Suprapubic skin (tissue), 4 donors: ENCODE measurements at places on chromosomes 3 and 15. TPM values are rescaled to one million over a fixed set of nuclear protein-coding genes. Genes with fewer than 3 reads are reported as not detected.
A peak's percentile ranks its signal among the peaks of the same experiment; 100 is the strongest.

DNA sequence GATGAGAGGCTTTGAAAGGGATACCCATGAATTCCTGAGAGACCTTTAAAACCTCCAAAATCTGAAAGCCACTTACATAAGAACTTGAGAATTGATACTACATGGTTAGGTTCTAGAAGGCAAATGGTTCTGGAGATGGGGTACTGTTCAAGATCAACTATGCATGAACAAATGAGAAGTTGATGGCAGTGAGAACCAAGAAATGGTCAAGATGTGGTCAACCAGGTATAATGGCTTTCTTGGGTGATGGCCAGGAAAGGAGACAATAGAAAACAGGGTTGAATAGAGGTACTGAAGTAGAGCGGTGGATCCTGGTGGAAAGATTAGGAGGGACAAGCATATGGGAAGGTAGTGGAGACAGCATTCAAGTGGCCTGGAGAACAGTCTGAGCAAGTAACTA is 200.4 kb downstream of the RBMS3 start:
- no peak for DNase-seq

DNA sequence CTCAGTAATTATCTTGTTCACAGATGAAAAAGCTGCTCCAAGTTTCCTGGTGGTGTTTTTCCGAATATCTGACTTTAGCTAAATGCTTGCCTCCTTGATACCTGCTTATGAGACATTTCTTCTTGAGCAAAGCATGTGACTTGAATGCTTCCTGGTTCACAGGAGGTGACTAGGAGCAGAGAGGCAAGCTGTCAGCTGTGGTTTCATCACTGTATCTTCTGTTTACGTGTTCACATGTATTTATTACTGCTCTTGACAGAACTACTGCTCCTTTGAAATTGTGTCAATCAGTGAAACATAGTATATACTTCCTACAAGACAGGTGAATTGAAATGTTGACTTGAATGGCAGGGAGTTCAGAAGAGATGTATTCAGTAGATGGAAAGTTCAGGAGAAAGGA is 8.9 kb upstream of the SPPL2A start:
- DNase-seq: no peak

The COL8A1 gene
- total RNA-seq: 14.9 TPM

DNA sequence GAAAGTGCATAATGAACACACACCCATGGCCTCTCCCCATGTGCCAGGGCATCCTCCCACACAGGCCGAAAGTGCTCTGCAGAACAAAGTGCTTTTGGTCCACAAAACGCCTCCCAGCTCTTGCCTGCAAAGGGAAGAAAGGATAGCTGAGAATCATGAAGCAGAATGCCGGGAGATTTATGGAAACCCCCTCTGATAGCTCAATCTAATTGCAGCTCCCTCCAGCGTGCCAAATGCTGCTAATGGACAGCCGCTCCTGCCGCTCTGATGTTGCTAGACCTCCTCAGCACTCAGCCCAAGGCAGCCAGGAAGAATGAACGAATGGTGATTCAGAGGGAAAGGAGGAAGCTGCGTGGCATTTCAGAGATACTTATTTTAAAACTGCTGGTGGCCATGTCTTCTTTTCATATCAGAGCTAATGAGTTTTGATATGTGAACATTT is 145.3 kb downstream of the TJP1 start:
- DNase-seq: no peak

DNA sequence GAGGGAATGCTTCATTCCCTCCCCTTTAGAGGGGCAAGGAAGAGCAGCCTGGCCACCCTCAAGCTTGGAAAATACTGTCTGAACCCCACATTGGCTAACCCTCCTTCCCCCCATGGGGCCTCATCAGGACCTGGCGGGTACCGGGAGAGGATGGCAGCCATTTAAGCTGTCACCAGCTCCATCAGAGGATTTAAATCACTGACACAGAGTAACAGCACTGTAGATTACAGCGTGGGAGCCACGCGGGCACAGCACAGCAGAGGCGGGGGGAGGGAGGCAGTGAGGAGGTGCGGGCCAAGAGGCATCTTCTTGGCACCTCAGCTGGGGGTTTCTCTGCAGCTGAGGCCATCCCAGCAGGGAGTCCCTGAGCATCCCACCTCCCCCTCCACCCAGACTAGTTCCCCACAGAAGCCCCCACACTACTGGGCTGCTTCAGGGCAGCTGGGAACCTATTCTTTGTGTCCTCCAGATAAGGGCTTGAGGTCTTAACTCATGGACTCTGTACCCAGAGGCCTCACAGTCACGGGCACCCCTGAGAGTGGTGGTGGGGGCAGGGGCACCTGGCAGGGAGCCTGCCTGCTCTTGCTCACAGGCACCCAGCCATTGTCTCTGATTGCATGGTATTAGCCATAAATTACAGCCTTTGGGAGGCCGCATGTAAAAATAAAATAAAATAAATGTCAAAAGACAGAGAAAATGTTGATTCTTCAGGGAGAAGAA is 21.9 kb upstream of the CACNA2D2 start:
- DNase-seq: no peak

The MTHFS gene
- total RNA-seq: 10.2 TPM

DNA sequence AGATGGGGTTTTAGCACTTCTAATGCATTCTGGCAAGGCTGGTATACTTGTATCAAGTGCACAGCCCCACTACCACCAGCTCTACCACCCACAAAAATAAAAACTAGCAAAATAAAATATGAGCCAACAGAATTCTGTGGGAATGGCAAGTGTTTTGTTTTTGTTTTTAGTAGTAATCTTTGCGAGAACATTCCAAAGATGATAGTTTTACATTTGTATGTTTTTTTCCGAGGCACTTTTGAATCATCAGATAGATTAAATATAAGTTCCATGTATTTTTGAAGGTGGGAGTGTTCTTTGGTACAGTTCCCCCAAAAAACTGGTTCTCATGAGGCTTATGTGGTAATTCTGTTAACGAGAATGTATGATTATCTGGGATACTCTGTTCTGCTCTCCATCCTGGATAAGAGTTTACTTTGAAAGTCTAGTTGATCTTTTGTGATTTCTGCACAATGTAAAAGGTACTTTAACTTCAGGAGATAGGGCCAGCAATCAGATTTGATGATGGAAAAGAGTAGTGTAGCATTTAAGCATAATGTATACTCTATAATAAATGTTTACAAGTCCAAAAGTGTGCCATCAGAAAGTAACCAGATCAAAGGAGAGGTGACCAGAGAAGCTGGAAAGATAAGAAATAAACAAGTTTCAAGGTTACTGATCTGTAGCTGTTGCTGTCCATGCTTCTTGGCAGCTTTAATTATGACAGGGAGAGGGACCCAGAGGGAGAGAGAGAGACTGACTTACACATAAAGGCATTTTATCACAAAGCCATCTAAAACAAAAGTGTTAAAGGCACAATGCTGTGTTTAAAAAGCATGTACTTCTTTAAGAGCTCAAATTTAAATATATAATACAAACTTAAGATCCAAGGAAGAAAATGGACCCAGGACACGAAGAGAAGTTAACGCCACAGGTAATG is 130.9 kb downstream of the PGPEP1L start:
- DNase-seq: no peak

DNA sequence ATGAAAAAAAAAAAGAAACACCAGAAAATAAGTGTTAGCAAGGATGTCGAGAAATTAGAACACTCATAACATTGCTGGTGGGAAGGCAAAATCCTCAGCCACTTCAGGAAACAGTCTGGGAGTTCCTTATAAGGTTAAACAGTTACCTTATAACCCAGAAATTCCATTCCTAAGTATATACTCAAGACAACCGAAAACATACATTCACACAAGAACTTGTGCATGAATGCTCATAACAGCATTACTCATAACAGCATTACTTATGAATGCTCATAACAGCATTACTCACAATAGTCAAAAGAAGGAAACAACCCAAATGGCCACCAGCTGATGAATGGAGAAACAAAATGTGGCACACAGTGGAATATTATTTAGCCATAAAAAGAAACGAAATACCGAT is 34.8 kb upstream of the DCP1A start:
- DNase-seq: no peak

GRCh38 chr3:49124991-49125670 is 4.5 kb upstream of the USP19 start:
- no peak for DNase-seq

The CHRM5 gene
- total RNA-seq: not detected

DNA sequence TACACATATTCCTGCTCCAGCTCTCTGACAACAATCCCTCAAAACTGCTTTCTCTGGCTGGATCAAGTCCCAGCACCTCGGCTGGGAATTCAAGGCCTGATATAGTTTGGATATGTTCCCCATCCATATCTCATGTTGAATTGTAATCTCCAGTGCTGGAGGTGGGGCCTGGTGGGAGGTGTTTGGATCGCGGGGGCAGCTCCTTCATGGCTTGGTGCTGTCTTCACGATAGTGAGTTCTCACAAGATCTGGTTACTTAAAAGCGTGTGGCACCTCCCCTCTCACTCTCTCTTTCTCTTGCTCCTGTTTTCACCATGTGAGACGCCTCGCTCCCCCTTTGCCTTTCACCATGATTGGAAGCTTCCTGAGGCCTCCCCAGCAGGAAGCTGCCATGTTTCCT is 47.4 kb upstream of the SYN2 start:
- DNase-seq: no peak

DNA sequence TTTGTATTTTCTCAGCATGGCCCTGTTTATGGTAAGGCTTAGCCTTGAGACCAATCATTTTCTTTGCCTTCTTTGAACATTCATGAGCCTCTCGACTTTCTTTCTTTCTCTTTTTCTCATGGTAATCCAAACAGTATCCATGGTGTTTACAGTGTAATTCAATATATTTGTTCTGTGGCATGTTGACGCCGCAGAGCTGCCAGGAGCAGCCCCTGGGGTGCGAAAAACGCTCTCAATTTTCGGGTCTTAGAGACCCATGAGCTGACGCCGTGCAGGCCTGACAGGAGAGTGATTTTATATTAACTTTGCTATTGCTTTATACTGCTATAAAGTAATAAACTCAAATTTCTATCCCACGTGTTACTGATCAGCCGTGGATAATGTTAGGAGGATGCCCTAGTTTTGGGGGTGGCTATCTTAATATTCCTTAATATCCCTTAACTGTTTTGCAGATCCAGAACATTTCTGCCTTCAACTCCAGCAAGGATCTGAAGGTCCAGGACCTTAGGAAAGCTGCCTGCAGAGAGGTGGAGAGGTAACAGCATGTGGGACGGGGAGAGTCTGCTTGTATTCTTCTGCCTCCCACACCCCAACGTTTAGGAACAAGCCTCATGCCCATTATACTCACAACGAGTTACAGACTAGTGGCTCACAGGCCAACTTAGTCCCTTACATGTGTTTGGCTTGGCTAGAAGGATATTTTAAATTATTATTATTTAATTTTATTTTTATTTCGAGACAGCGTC is 29.3 kb upstream of the MYO1E start:
- DNase-seq: no peak

The MCTP2 gene
- total RNA-seq: 17.2 TPM

DNA sequence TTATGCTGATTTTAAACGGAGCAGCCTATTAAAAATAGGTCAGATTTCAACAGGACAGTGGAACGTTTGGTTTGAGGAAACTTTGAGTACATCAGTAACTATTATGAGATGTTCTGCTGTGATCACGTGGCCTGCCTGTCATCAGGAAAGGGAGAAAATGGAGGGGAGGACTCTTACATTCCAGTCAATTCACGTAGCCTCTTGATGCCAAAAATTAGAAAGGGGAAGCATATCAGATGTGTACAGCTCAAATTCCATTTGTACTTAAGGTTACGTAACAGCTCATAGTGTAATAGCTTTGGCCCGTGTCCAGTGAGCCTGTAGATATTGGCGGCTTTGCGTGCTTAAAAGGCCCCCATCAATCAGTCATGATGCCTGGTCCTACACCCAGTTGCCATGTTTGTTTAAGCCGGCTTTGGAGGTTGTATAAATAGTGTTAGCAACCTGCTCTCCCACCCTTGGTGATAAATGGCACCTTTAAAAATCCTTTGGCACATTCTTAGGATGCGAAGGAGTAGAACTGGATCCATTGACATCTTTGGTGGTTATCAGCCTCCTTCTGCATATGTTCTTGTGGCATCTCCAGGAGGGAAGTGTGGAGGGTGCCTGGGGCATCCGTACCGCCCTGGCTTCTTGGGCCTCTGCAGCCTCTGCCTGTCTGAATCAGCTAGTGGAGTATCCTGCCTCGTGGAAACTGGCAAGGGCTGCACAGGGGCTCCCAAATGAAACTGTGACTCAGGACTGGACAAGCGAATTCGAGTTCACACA is 163.9 kb downstream of the THSD4 start:
- peak; percentile 81 for DNase-seq

- DNase-seq: peak; percentile 13
Measured at GRCh38 chr3:139523718-139524117, 15.8 kb downstream of the RBP1 start.

DNA sequence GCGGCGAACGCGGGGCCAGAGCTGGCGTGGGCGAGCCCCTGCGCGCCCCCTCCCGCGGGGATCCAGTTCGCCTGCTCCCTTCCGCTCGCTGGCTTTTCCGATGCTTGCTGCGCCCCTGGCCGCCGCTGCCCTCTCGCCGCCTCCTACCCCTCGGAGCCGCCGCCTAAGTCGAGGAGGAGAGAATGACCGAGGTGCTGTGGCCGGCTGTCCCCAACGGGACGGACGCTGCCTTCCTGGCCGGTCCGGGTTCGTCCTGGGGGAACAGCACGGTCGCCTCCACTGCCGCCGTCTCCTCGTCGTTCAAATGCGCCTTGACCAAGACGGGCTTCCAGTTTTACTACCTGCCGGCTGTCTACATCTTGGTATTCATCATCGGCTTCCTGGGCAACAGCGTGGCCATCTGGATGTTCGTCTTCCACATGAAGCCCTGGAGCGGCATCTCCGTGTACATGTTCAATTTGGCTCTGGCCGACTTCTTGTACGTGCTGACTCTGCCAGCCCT is 721 bp downstream of the P2RY1 start:
- DNase-seq: no peak

- no peak for DNase-seq
Measured at GRCh38 chr3:23183731-23184130, 19.4 kb upstream of the UBE2E2 start.

The CHCHD4 gene
- total RNA-seq: 11.3 TPM

DNA sequence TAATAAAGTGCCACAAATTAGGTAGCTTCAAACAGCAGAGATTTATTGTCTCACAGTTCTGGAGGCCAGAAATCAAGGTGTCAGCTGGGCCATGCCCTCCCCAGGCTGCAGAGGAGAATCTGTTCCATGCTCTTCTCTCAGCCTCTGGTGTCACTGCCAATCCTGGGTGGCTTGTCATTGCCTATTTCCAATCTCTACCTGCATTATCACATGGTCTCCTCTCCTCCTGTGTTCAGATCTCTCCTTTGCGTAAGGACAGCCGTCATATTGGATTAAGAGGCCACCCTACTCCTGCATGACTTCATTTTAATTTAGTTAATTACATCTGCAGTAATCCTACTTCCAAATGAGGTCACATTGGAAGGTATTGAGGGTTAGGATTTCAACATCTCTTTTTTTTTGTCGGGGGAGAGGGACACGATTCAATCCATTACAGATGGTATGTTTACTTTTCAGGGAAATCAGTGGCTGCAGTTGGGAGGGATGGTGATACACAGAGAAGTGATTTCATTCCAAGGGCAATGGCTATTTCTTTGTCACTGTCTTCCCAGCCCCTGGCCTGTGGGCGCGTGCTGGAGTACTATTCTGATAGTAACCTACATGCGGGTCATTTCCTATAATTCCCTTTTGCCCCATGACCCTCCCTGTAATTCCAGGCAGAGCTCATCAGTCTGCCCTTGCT is 169.4 kb downstream of the MINAR1 start:
- DNase-seq: no peak
